Fibroblast of the aortic adventitia (primary cell): ENCODE measurements at places on chromosomes 1 and 21.
A peak's percentile ranks its signal among the peaks of the same experiment; 100 is the strongest.

GRCh38 chr1:215523128-215523861, 43.8 kb upstream of the KCTD3 start:
- DNase-seq = peak; percentile 63

- DNase-seq = no peak
Measured at GRCh38 chr1:186799689-186800054, 29.1 kb upstream of the PLA2G4A start.

DNA sequence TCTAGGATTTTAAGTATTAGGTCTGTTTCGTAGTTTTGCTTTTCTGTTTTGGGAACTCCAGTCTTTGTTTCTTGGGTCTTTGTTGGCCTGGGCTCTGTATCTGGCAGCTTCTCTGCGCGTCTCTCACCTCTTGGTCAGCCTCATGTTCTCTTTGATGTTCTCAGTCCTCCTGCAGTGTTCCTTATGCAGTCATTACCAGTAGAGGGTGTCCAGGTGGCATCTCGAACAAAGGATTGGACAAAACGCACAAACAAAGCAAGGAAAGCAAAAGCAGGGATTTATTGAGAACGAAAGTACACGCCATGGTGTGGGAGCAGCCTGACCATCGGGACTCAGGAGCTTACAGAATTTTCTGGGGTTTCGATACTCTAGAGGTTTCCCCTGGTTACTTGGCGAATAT, 133.7 kb upstream of the COL6A1 start:
- DNase-seq = no peak

DNA sequence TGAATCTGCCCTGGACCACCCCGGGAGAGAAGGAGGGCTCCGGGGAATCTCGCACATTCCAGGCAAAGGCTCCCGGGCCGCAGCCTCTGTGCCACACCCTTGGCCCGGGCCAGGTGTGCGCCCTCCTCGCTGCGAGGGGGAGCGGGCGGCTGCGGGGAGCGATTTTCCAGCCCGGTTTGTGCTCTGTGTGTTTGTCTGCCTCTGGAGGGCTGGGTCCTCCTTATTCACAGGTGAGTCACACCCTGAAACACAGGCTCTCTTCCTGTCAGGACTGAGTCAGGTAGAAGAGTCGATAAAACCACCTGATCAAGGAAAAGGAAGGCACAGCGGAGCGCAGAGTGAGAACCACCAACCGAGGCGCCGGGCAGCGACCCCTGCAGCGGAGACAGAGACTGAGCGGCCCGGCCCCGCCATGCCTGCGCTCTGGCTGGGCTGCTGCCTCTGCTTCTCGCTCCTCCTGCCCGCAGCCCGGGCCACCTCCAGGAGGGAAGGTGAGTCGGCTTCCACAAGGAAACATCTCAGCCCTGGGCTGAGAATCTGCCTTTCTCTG, at the start of gene LAMC2:
TSS of gene LAMC2 (plus strand) at position 324 of the 550 bp plus-strand sequence. CDS start at position 413, 89 bp downstream.
- no peak for DNase-seq

GRCh38 chr1:38093569-38094520, 47.3 kb upstream of the POU3F1 start:
- DNase-seq = no peak

GRCh38 chr1:162922201-162922600, 61.2 kb upstream of the CCDC190 start:
- DNase-seq = peak; percentile 35

- peak; percentile 60 for DNase-seq
Measured at GRCh38 chr1:33097137-33097611, 16.2 kb downstream of the AZIN2 start.

GRCh38 chr1:19705464-19705863, 40.8 kb downstream of the HTR6 start:
- DNase-seq = no peak
